ENCODE measurements at places on chromosomes 6 and 20.

DNA sequence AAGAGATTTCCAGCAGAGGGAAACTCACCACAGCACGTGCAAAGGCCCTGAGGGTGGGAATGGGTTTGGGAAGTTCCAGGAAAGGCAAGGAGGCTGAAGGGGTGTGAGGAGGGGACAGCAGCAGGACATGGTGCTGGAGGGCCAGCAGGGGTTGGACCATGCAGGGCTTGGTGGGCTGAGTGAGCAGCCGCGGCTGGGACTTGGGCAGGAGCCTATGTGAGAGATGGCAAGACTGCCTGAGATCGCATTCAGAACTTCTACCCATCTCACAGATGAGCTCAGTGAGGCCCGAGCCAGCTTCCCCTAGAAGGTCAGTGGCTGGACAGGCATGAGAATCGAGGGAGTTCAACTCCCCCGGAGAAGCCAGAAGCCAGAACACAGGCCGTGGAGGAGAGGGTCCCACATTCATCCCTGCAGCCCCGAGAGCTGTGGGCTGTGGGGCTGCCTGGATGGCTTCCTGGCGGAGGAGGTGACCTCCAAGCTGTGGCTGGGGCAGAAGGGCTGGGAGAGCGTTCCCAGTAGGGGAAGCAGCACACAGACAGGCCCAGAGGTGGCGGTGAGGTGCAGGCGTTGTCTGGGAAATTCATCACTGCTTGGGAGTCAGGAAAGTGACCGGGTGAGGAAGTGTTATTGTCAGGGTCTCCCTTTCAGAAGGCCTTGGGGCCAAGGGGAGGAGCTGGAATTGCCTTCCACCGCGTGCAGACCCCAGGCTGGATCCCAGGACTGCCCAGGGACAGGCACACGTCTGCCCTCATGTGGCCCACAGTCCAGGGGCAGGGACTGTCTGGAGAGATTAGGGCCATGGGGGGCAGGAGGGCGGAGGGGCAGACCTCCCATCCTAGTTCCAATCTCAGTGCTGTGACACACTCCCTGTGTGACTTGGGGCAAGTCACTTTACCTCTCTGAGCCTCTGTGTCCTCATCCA lies 103.8 kb downstream of the CEBPB start:
- DNase-seq: no peak

- no peak for DNase-seq
Measured at GRCh38 chr6:4112366-4112765, 23.0 kb downstream of the ECI2 start.

DNA sequence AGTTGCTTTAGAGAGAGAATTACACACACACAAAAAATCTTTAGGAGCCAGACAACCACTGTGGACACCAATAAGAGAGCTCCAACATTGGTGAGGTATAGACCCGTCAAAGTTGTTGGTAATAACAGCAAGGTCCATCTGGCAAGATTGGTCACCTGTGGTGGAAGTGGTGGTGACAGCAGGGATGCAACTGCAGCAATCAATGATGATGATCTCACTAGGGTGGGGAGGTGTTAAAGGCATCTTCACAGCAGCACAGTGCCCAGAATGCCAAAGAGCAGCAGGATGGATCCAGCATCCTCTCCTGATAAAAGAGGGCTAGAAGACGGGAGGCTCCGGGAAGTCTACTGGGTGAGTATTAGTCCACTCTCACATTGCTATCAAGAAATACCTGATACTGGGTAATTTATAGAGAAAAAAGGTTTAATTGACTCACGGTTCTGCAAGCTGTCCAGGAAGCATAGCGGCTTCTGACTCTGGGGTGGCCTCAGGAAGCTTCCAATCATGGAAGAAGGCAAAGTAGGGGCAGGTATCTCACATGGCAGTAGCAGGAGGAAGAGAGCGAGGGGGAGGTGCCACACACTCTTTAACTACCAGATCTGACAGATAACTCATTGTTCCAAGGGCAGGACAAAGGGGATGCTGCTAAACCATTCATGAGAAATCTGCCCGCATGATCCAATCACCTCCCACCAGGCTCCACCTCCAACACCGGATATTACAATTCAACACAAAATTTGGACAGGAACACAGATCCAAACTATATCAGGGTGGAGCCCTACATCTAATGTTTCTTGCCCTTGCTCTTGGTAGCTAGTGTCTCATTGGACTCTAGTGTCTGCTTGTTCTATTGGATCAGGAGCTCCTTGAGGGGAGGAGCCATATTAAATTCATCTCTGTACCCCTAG lies 48.9 kb downstream of the KLHL31 start:
- DNase-seq: no peak

DNA sequence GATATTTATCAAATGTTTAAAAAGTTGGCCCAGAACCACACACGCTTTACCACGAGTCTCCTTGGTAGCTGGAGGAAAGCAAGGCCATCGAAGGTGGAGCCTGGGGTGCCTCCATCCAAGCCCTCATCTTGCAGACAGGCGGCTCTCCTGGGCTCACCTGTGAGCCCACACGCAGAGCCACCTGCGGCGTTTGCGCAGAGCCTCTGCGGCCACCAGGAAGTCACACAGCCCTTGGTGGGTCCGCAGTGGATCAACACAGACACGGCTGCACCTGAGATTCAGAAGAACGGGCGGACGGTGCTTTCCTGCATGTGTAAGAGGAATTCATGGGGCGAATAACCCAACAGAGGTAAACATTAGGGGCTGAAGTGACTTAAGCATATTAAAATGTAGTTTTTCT lies 24.5 kb upstream of the SMOC2 start:
- no peak for DNase-seq

DNA sequence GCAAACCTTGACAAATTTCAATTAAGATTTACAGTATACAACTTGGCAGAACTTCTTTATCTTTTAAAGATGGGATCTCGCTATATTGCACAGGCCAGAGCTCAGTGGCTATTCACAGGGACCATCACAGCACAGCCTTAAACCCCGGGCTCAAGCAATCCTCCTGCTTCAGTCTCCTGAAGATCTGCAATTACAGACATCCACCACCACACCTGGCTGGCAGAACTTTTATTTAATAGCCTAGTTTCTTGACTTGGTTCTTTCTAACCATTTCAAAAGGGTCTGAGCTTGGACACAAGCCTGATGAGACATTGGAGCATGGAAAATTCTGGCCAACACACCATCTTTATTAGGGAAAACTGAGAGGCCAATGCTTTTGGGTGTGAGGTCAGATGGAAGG lies 151.6 kb upstream of the KCNG1 start:
- DNase-seq: no peak

DNA sequence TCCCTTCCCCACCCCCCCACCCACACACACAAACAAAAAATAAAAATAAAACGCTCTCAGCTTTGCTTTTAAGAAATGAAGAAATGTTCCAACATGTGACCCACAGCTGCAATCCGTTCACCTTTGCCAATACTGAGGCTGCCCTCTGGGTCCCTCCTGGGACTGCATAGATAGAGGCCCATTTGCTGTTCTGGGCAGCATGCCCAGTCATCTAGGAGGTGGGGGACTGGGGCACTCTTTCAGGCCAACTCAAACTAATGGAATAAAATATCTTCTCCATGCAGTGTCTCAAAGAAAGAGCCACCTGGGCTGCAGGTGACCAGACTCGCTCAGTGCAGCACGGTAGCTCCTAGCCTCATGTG lies 79.9 kb downstream of the SLC22A3 start:
- no peak for DNase-seq

GRCh38 chr6:31228476-31228875 lies 43.4 kb downstream of the HLA-C start:
- no peak for DNase-seq

GRCh38 chr6:132651062-132651461 lies 7.9 kb downstream of the TAAR1 start:
- DNase-seq: no peak

- no peak for DNase-seq
Measured at GRCh38 chr20:59735486-59735885, 131.1 kb downstream of the PHACTR3 start.

- DNase-seq: peak; percentile 96
Measured at GRCh38 chr6:26537160-26537845, 863 bp upstream of the HMGN4 start.

GRCh38 chr6:13764996-13765395 lies 49.4 kb downstream of the MCUR1 start:
- DNase-seq: no peak

DNA sequence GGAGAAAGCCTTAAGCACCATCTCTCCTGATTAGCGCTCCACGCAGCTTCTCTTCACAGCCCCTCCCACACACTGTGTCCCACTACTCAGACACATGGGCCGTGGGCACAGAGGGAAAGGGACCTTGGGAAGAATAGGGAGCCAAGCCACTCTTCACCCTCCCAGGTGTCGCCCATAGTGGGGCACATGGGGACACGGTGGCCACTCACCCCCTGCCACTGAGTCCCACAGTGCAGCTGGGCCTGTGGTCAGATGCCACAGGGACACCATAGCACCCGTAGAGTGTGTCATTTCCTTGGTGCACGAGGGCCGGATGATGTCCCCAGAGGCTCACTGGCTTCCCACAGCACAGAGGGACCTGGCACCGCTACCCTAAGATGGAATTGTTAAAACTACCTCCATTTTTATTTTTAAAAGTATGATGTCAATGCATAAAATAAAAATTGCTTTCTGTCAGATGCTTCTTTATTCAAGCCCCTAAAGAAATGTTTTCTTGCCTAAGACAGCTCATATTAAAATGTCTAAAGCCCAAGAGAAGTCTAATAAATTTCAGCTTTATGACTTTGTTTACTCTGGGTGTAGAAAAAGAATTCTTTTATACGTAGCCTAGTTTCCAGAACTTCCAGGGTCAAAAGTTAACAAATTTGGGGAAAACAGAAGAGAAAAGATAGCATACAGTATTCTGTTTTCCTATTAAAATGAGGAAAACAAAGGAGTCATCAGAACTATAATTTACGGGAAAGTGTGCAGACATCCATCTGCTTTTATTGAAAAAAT lies 191.0 kb upstream of the SNX9 start:
- no peak for DNase-seq

- DNase-seq: no peak
Measured at GRCh38 chr6:1910621-1911407, 301.1 kb downstream of the FOXC1 start.

GRCh38 chr6:127784468-127784867 lies 116.4 kb downstream of the THEMIS start:
- no peak for DNase-seq

GRCh38 chr6:136118787-136119186 lies 131.3 kb downstream of the MTFR2 start:
- DNase-seq: no peak

- DNase-seq: no peak
Measured at GRCh38 chr20:44692932-44693480, 22.2 kb upstream of the CCN5 start.

GRCh38 chr6:38503960-38504682 lies 135.6 kb downstream of the BTBD9 start:
- DNase-seq: no peak

- DNase-seq: peak; percentile 24
Measured at GRCh38 chr20:39112178-39112743, 150.1 kb downstream of the DHX35 start.

DNA sequence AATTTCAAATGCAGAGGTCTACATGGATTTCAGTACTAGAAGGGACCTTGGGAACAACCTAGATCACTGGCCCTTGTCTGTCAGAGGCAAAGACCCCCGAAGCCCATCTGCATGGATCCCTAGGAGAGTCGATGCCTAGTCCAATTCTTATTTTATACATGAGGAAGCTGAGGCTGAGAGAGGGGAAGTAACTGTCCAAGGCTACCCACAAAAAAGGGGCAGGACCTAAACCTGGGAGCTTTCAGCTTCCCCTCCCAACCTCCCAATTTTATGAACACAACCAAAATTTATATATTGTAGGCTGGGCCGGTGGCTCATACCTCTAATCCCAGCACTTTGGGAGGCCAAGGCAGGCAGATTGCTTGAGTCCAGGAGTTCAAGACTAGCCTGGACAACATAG lies 73.2 kb downstream of the TRERF1 start:
- no peak for DNase-seq

GRCh38 chr6:109236115-109237076 lies 141.1 kb downstream of the CEP57L1 start:
- DNase-seq: peak; percentile 35

DNA sequence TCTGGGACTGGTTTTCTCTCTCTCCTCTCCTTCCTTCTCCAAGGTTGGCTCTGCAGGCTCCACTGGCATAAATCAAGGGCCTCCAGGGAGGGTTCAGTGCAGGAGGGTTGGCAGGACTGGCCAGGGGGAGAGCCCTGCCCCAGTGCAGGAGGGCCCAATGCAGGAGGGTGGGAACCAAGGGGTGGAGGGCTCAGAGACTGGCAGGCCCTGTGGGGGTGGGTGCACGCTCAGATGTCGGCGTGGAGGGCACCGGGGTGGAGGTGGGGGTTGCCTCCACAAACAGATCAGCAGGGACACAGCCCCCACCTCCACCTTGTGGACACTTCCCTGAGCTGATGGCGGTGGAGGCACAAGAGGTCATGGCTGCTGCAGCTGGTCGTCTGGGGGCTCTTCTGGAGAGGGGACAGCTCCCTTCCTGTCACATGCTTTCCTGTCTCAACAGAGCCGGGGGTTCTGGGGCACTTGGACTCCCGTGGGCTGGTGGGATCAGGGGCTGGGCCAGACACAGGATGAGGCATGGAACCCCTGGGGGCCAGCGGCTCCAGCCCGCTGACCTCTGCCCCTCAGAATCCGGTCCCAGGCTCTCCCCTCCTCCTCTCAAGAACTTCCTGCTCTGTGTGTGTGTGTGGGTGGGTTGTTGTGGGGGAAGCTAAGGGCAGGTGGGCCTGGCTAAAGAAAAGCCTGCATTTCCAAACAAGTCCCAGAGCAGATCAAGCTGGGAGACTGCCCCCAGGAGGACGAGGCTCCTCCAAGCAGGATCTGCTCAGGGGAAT lies 2.7 kb upstream of the ABHD16B start:
- no peak for DNase-seq

DNA sequence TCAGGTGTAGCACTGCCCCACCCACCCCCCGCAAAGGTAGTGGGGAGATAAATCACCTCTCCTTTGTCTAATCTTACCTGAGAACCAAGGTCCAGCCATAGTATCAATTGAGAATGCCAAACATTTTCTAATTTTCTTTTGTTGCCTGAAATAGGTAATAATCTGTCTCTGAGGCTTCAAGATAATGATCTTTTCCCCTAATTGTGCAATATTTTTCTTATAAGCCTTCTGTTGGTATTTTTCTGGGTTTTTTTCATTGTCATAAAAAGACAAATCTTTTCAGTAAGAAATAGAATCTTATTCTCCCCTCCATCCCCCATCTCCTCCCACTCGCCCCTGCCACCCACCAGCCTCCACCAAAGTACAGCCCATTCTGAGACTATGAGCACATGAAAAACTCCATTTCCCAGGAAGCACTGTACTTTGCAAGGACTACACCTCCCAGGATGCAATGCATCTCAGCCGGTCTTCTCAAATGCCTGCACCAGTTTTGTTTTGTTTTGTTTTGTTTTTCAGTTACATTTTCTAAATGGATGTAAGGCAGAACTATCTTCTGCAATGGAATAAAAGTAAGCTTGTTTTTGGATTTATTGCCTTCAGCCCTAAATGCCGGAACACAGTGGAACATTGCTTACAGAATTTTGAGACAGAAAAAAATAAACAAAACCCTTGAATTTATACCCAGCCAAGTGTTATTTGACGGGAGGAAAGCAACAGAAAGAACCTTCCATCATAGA lies 268.0 kb downstream of the TFAP2A start:
- DNase-seq: no peak

DNA sequence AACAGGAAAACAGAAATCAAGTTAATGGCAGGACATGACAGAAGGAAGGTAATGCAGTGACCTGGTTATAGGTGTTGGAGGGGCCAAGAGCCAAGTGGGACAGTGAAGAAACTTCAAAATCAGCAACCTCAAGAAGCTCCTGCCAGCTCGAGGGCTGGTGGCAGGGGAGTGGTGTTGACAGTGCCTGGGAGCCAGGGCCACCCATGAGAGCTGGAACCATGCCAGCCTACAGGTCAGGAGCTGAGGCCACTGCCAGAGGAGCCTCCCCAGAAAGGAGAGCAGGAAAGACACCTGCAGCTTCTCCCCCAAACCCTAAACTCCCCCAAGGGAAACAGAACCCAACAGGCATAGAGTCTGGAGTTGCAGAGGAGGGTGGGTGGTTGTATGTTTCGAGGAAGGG lies 262.1 kb downstream of the LRFN2 start:
- DNase-seq: no peak

Measured in activated T-cell treated with anti-CD3 and anti-CD28 coated beads, Interleukin-2, amount 50 U/mL, for 48 hours (primary cell).